ENCODE measurements at places on chromosomes 16 and 17.

- DNase-seq: no peak
- H3K36me3 ChIP-seq: no peaks in the 10 kb centered on the region
- H3K4me3 ChIP-seq: no peak overlapping the region
Measured at GRCh38 chr17:39063681-39064069, 87.8 kb downstream of the PLXDC1 start.

GRCh38 chr16:12484972-12485371, 318.7 kb downstream of the CPPED1 start:
- H3K4me3 ChIP-seq: no peak overlapping the region
- no peaks in the 10 kb centered on the region for H3K36me3 ChIP-seq
- H3K27ac ChIP-seq: no peak overlapping the region
- no peak for DNase-seq
- H3K4me1 ChIP-seq: no peaks in the 10 kb centered on the region

DNA sequence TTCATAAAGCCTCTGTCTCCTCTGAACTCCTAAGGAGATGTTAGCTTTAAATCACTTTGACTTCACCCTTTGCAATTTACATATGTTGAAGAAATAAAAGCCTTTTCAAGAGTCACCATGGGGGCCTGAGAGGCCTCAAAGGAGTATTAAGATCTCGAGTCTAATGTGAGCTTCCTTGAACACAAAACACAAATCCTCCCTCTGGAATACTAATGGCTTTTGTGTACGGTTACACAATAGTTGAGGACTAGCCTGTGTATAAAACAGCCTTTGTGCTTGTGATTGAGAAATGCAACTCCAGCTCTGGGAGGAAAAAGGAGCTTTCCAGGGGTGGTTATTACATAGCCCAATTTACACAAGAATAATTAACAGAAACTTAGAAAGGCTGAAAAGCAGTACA, 1140.2 kb downstream of the CDH11 start:
- H3K4me3 ChIP-seq: no peak overlapping the region
- no peaks in the 10 kb centered on the region for H3K27me3 ChIP-seq
- H3K27ac ChIP-seq: no peak overlapping the region
- no peak for DNase-seq
- H3K36me3 ChIP-seq: no peaks in the 10 kb centered on the region
- H3K4me1 ChIP-seq: no peaks in the 10 kb centered on the region

DNA sequence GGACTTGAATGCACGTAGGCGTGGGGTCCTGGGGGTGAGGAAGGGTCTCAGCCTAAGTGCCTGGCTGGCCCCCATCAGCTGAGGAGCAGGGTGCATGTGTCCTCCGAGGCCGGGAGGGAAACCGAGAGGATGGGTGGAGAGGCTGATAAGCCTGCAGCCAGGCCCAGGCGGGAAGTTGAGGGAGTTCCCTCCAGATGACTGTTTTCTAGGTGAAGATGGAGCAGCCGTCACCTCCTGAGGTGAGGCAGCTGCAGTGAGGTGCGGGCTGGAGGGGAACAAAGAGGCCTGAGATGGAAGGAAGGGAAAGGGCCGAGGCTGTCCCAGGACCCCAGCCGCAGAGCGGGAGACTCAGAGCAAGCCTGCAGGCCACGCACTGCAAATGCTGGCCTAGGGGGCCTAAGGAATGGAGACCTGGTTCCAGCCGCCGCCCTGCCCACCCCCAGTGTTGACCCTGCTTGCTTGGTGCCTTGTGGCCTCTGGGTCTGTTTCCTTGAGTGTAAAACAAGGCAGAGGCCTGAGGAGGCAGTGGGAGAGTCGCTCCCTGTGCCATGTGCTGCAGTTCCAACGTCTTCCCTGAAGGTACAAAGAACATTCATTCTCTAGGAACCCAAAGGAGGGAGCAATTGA, 3.0 kb downstream of the PECAM1 start:
- H3K27me3 ChIP-seq: no peaks in the 10 kb centered on the region
- peaks cover 3% of the 10 kb centered on the region for H3K4me1 ChIP-seq
- H3K36me3 ChIP-seq: no peaks in the 10 kb centered on the region

GRCh38 chr17:48927978-48928745, 16.5 kb downstream of the SNF8 start:
- H3K36me3 ChIP-seq: peaks cover 96% of the 10 kb centered on the region
- H3K27ac ChIP-seq: no peak overlapping the region
- no peak overlapping the region for H3K4me3 ChIP-seq
- peaks cover 3% of the 10 kb centered on the region for H3K4me1 ChIP-seq

GRCh38 chr16:81151648-81152310, 55.6 kb upstream of the GCSH start:
- H3K4me3 ChIP-seq: no peak overlapping the region
- H3K27me3 ChIP-seq: no peaks in the 10 kb centered on the region
- H3K36me3 ChIP-seq: no peaks in the 10 kb centered on the region

- H3K27me3 ChIP-seq: no peaks in the 10 kb centered on the region
- DNase-seq: peak; percentile 79
- H3K36me3 ChIP-seq: peaks cover 12% of the 10 kb centered on the region
- H3K4me3 ChIP-seq: peak overlapping the region; percentile 92
Measured at GRCh38 chr17:7886227-7887037, 2.2 kb upstream of the CHD3 start.

GRCh38 chr16:30622455-30623032, 12.4 kb upstream of the ZNF689 start:
- no peak overlapping the region for H3K27ac ChIP-seq
- no peaks in the 10 kb centered on the region for H3K27me3 ChIP-seq

DNA sequence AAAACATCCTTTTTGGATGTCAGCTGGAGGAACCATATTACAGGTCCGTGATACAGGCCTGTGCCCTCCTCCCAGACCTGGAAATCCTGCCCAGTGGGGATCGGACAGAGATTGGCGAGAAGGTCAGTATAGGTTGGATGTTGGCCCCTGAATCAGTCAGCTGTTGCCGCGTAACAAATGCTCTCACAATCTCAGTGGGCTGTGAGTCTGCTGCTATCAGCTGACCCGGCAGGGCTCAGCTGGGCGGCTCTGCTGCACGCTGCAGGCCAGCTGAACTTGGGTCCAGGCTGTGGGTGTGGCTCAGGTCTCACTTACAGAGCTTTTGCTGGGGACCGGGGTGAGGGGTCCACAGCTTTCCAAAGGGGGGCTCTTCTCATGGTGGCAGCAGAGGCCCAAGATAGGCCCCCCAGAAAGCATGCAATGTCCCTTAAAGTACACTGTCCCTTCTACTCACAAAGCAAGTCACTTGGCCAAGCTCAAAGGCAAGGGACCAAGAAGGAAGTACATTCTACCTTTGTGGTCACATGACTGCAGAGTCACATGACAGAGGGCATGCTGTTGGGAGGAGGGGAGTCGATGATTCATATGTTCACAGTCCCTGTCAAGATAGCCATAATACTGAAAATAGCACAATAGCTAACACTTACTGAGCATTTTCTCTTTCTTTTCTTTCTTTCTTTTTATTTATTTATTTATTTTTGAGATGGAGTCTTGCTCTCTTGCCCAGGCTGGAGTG, 134.2 kb downstream of the ABCC1 start:
- peaks cover 89% of the 10 kb centered on the region for H3K36me3 ChIP-seq
- no peaks in the 10 kb centered on the region for H3K4me1 ChIP-seq
- no peak overlapping the region for H3K27ac ChIP-seq
- H3K4me3 ChIP-seq: no peak overlapping the region

All from suprapubic skin (tissue), 4 donors.